ENCODE measurements at places on chromosomes 16 and 17.

GRCh38 chr16:52456368-52456767 is 90.6 kb downstream of the TOX3 start:
- DNase-seq: no peak

- DNase-seq: no peak
Observed at GRCh38 chr17:13986855-13987254, 82.4 kb upstream of the COX10 start.

- DNase-seq: no peak
Observed at GRCh38 chr17:8985054-8985701, 19.7 kb upstream of the PIK3R5 start.

- DNase-seq: no peak
Observed at GRCh38 chr16:24208710-24209109, 47.4 kb upstream of the CACNG3 start.

DNA sequence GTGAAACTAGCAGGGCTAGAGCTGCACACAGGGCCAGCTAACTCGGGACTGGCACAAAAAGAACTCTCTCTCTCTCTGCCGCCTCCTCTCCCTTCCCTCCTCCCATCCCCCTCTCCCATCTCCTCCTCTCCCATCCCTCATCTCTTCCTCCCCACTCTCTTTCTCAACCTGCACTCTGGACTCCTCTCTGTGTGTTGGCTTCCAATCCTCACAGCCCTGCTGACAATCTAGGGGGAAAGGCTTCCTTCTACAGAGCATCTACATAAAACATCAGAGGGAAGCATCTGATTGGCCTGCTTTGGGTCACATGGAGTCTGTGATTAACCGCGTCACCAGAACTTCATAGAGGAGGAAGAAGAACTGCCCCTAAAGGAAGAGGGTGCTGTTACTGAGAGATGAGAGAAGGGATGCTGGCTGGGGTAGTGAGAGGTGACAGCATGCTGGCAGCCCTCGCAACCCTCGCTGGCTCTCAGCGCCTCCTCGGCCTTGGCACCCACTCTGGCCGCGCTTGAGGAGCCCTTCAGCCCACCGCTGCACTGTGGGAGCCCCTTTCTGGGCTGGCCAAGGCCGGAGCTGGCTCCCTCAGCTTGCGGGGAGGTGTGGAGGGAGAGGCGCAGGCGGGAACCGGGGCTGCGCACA is 12.8 kb upstream of the ZFP90 start:
- DNase-seq: no peak

DNA sequence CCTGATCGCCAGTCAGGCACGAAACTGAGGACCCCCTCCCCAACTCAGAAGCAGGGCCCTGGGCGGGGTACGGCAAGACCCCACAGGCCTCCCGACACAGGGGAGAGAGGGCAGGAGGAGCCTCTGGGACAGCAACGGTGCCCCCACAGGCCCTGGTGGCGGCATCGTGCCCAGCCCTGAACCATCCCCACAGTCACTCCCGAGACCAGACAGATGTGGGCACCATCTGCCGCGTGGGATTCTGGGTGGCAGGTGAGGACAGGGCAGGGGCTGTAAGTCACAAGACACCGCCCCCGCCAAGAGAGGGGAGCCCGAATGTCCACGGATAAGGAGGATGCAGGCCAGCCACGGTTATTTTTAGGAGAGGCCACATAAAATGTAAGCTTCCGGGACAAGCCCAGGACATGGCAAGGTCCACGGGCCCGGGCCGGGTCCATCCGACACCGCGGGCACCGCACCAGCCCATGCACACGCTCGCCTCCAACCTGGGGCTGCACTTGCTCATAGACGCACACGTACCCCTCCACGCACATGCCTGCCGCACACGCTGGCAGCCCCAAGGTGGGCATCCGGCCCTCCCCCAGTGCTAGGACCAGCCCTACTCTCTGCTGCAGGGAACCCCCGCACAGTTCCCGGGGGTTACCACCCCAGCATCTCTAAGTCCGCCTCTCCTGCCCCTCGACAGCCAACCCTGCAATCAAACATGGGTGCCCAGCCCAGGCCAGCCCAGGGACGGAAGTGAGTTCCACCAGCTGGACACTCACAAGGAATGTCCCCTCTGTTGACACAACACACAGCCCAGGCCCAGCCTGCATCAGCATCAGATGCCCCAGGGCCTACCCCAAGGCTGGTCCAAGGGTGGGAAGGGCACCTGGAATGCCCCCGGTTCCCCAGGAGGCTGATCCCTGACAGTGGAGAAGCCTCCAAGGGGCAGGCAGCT is 8.2 kb upstream of the PVALEF start:
- DNase-seq: no peak

DNA sequence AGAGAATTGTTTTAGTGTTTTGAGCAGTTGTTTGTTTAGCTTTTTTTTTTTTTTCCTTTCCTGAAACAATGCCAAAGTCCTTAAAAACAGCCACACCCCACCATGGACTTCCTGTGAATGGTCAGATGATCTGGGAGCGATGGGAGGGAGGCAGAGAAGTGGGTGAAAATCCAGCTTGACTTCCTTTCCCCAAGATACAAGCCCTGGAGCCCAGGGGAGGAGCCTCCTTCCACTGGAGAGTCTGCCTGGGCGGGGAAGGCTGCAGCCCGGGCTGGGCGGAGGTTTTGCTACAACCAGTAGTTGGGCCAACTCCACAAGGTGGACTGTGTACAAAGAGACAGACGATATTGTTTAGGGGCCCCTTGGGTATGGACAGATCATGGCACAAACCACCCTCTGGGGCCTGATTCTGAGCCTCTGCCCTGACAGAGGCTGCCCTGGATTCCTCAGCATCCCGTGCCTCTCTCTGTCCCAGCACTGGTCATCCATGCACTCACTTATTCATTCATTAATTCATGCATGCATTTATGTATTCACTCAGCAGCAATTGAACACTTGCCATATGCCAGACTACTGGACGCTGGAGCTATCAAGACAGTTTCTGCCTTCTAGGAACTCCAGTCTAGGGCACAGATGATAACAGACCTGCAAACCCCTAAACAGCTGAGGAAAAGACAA is 29.8 kb downstream of the WSB1 start:
- DNase-seq: peak; percentile 12

GRCh38 chr16:935684-936083 is 35.1 kb downstream of the LMF1 start:
- DNase-seq: no peak

DNA sequence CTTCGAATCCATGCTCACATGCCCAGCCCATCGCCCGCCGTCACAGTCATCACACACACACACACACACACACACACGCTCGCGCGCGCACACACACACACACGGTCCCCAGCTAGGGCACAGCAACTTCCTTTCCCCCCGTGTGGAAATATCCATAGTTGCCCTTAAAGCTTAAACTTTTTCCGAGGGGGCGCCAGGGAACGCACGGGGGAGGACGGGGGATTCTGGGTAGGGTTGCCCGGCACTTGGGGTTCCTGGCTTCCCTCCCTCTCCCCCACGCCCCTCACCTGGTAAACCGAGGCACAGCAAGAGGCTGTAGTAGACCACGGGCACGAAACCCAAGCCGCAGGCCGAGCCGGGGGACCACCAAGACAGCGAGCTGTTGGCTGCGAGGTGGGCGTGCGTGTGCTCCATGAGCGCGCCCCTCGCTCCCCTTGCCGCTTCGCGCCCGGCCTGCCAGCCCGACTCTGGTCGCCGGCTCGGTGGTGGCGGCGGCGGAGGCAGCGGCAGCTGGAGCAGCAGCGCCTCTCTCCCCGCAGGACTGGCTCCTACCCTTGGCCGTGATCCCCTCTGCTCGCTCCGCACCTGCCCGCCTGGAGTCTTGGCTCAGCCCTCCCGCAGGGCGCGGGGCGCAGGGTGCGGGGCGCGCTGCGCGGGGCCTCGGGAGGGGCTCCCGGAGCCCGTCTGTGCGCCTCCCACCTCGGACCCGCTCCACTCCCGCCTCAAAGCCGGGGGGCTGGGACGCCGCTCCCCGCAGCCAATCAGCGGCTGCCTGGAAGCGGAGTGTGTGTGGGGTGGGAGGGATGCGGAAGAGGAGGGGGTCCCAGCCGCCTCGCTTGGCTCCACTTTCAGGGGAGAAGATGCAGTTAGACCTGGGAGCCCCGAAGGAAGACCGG is at the start of gene GPR139:
Gene GPR139, minus strand, starts transcription at position 688 of the 896 bp plus-strand sequence. Its CDS starts 274 bp downstream, at position 414.
- no peak for DNase-seq

GRCh38 chr17:18270046-18270931 is 9.8 kb downstream of the MIEF2 start:
- no peak for DNase-seq

DNA sequence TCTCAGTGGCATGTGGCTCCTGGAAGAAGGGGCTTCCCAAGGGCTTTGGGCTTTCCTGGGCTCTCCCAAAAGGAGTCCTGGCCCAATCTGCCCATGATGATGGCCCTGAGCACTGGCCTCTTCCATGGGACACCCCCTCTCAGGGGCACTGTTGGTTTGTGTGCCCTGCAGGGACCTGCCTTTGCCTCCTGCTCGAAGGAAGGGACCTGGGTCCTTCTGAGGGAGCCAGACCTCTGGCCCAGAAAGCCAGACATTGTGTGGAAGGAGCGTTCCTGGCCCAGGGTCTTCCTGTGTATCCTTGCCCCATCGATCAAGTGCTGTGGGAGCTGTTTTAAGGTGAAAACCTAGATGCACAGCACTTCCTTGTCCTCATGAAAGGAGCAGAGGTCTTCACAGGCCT is 1689.3 kb downstream of the TP53TG3F start:
- DNase-seq: no peak

DNA sequence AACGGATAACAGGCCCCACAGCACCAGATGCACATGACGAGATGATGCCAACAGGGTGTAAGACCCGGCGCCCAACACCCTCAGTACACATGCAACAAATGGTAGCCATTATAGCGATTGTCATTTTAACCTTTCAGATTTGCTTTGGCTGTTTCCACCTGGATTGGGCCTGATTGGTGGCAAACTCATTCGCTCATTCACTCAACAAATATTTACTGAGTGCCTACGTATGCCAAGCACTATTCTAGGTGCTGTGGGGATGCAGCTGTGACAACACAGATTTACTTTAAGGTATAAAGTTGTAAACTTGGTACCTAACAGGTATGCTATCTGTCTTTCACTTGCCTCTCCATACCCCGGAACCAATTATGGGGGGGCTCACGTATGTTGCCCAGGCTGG is 66.8 kb downstream of the SRCIN1 start:
- no peak for DNase-seq

- no peak for DNase-seq
Observed at GRCh38 chr17:34853924-34854323, 107.3 kb downstream of the CCT6B start.

DNA sequence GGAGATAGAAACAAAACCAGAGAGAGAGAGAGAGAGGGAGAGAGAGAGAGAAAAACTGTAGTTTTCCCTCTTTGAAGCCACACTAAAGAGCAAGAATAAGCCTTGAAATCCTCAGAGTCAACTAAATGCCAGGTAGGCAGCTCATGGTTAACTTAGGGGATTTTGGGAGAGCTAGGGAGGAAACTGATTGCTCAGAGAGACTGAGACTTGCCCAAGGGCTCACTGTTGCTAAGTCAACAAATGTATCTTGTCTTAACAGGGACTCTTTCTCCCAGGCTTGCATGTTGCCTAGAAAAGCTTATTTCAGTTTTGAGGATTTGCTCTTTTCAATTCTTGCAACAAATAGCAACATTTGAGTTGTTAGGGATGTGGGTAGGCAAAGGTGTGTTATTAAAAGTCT is 4.5 kb upstream of the SLC5A11 start:
- DNase-seq: no peak

DNA sequence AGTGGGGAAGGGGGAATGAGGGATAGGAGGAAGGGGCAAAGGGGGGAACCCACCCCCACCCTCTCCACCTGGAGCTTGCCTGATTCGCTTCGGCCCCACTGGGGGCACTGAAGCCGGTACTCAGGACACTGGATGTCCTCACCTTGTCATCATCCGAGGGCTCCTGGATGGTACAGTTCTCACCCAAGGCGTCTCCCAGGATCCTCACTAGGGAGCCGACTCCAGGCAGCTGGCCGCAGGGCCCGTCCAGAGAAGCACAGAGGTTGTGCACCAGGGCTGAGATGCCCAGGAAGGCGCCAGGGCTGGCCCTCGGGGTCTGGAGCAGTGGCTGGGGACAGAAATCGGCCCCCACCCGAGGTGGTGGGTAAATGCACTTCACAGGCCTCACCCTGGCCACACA is 92.3 kb downstream of the LITAF start:
- DNase-seq: no peak

- no peak for DNase-seq
Observed at GRCh38 chr16:8733849-8734540, 59.6 kb downstream of the ABAT start.

DNA sequence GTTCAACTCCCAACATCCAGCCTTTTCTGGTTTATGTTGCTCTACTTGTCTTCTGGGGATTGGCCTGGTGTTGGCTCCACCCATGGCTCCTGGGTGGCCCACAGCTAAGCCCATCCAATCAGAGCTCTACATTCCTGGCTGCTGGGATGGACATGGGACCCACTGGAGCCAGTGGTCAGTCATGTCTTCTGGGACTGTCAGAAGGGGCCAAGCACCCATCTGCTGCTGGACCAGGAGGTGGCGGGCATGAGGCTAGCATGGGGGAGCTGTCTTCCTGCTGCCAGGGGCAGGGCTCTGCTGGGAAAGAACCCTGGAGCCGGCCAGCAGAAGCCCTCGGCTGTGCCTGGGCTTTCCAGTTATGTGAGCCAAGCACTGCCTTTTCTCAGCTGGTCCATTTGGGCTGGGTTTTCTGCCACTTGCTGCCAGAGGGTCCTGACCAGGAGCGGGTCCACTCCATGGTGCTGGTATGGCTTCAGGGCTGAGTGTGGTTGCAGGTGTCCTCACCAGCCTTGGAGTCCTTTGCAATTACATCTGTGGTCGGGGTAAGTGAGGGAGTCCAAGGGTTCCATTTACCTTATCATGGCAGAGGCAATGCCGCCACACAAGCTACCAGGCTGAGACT is 17.4 kb upstream of the ZNF469 start:
- DNase-seq: no peak

DNA sequence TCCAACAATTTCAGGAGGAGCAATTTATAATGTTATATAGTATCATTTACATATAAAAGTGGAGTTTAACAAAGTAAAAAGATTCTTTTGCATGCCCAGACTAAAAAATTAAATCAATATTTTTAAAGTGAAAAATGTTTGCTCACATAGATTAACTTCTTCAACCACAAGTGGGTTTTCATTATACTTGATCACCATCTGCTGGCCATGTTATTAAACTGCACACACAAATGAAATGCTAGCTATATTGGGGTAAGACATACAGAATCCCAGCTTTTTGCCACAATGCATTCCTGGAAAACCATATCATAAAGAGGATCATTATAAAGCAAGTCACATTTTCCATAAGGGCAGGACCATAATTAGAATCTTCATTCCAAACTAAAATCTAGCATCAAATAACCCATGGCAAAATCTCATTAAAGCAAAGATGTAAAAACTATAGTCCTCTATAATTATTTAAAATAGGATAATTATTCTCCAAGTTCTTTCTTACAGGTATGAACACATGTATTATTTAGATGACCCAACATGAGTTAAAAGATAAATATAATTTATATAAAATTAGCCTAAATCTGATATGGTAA is 26.3 kb downstream of the CEP112 start:
- DNase-seq: peak; percentile 37

DNA sequence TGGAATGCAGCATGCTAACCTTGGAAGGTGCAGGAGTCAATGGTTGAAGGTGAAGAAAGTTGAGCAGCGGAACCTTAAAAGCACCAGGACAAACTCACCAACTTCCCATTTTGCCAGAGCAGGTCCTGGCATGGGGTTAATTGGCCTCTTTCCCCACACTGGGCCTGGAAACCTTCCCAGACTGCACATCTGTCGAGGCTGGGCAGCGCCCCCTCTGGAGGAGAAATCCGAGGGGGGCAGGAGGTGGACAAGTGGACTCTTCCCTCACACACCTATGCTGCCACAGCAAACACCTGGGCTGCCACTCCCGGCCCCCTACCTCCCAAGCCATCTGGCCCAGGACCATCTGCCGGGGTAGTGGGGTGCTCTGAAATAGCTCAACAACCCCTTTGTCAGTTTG is 232.4 kb downstream of the CBLN1 start:
- no peak for DNase-seq

- no peak for DNase-seq
Observed at GRCh38 chr17:54903375-54903774, 2.7 kb downstream of the TOM1L1 start.
